Small intestine (tissue), 16 donors: ENCODE measurements at places on chromosomes 6 and 20. TPM values are rescaled to one million over a fixed set of nuclear protein-coding genes. Genes with fewer than 3 reads are reported as not detected.

The GHRH gene
- not detected for polyA plus RNA-seq

- DNase-seq = no peak
Measured at GRCh38 chr6:155054491-155055250, 59.6 kb downstream of the TIAM2 start.

- DNase-seq = peak; percentile 33
Measured at GRCh38 chr20:17558154-17558940, 11.5 kb upstream of the DSTN start.

DNA sequence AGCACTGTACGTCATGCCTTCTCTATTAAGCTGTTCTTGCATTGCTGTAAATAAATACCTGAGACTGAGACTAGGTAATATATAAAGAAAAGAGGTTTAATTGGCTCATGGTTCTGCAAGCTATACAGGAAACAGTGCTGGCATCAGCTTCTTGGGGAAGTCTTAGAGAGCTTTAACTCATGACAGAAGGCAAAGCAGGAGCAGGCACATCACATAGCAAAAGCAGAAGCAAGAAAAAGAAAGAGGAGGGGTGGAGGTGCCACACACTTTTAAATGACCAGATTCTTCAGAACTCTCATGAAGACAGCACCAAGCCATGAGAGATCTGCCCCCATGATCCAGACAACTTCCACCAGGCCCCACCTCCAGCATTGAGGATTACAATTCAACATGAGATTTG is 30.1 kb downstream of the CYB5R4 start:
- no peak for DNase-seq

The BNIP5 gene
- 2.6 TPM for polyA plus RNA-seq

DNA sequence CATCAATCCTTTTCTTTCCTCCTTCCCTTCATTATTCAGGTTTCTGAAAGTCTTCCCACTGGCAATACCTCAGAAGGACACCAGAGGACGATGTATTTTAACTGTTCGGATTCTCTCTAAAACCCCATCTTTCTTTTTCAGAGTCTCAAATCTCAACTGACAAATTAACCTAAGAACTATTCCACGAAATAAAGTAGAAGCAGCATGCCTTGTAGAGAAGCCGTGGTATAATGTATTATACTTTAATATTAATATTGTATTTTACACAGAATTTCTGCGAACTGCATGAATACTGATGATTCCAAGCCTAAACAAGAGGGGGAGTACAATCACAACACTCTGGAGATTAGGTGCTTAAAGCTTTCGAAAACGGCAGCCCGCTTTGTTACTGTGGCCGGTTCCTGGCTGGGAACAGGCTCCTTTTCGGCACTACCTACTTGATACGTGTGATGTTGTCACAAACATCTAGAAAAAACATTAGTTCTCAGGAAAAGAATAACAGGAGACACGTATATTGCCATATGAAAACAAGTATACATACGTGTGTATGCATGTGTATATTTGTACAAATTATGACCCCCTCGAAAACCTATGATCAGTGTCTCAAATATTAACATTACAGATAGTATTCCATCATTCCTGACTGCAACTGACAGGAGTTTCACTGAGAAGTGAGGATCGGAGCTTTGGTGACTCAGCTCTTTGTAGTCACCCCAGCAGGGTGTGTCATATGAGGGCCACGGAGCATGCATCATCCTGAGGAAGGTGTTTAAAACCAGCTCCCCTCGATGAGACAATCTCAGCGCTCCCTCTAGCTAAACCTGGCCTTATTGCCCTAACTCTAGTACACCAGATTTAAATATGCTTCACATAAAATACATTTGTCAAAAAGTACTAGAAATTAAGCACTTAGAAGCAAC is 319.7 kb upstream of the TCF21 start:
- DNase-seq = peak; percentile 7

- no peak for DNase-seq
Measured at GRCh38 chr20:54566031-54566688, 90.8 kb downstream of the DOK5 start.

The C6orf141 gene
- not detected for polyA plus RNA-seq

The OARD1 gene
- 45.1 TPM for polyA plus RNA-seq

GRCh38 chr6:108822401-108822800 is 25.8 kb upstream of the ARMC2 start:
- no peak for DNase-seq

- no peak for DNase-seq
Measured at GRCh38 chr6:110946498-110946897, 12.0 kb upstream of the GTF3C6 start.

- DNase-seq = no peak
Measured at GRCh38 chr6:1597924-1598323, 11.8 kb upstream of the FOXC1 start.

The GRM4 gene
- polyA plus RNA-seq = not detected

GRCh38 chr20:62825333-62825985 is 8.6 kb downstream of the COL9A3 start:
- DNase-seq = no peak

GRCh38 chr20:40648210-40649072 is 40.6 kb downstream of the MAFB start:
- DNase-seq = no peak
